Eye (tissue), 1 donor: ENCODE measurements at places on chromosomes 4 and X.

DNA sequence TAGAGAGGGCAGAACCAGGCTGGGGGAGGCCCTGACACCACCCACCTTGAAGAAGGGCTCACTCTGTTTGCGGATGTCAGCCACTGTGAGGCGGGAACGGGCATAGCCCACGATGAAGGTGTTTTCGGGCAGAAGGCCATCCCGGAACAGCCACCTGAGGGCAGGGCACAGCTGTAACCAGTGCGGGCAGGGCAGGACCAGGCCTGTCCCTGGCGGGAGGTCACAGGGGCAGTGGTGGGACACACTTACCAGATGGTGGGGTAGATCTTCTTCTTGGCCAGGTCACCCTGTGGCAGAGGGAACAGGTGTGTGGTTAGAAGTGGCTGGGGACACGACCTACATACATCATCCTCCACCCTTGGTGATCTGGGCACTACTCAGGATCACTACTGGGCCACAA, 10.8 kb downstream of the G6PD start:
- no peak for DNase-seq

DNA sequence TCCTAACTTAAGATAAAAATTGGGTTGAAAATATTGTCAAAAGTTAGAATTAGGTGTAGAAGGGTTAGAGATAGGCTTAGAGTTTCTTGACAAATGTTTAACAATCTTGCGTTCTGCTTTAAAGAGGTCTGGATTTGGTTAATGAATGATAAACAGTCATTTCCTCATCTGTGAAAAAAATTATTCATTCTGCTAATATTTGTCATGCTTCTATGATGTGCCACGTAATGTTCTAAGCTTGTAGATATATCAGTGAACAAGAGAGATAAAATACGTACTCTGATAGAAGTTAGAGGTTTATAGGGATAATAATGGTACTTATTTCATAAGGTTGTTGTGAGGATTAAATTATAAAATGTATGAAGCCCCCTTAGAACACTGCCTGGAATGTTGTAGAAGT, 443.0 kb upstream of the GALNT7 start:
- DNase-seq: no peak

DNA sequence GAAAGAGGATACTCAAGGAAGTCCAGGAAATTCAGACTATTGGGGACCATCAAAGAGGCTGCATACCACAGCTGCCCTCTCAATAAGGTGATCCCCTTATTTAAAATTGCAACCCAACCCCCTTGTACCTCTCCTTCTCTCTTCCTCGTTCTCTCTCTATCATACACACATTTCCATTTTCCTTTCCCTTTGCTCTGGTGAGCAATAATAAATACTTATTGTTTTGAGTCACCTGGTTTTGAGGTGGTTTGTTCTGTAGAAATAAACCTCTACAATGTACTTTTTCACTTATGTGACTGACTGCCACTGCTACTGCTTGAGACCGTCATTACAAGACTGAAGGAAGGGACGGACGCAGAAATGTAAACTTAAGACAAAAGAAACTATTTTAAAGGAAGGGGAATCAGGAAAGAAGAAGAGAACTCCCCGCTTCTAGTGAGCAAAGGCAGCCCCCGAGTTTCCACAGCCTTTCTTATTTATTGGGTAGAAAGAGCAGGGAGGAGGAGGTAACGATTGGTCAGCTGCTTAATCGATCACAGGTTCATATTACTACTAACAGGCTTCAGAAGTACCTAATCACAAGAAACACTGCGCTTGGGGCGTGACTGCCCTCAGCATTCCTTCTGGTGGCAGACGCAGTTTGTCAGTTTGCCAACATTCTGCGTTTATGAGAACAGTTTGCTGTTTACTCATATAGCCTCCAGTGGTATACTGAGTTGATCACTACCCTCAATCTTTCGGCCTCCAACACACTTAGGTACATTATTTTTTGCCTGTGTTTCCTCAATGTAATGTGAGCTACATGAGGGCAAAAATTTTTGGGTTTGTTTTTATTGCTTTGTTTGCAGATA, 16.9 kb upstream of the TMEM165 start:
- DNase-seq: no peak

- DNase-seq: no peak
These were observed 22.8 kb downstream of the HMGB2 start for GRCh38 chr4:173311368-173311767.

GRCh38 chr4:41028392-41029076, 185.8 kb downstream of the APBB2 start:
- no peak for DNase-seq

GRCh38 chrX:114903618-114904017, 113.8 kb downstream of the IL13RA2 start:
- DNase-seq: no peak

DNA sequence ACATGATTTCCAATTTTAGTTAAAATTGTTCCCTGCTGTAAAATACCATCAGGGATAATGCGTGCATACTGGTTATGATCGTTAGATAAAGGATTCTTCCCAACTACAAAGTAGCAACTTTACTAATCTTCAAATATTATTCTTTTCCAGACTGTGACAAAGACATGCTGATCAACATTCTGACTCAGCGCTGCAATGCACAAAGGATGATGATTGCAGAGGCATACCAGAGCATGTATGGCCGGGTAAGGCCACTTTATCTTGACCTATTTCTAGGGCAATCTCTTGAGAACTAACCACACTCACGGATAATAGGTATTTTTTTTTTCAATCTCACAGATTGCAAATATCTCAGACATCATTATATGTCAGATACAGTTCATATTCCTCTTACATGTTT, 47.0 kb downstream of the ANXA10 start:
- no peak for DNase-seq

DNA sequence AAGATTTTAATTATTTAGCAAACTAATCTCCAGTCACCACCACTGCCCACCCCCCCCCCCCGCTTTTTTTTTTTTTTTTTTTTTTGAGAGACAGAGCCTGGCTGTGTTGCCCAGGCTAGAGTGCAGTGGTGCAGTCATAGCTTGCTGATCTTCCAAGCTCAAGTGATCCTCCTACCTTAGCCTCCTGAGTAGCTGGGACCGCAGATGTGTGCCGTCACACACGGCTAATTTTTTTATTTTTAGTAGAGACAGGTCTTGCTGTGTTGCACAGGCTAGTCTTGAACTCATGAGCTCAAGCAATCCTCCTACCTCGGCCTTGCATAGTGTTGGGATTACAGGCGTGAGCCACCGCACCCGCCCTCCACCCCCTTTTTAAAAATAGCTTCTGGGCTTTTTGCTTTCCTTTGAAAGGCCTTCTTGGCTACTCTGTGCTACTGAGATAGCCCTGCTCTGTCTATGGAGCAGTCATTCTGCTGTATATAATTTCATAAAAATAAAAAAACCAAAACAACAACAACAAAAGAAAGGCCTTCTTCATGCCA, 18.7 kb downstream of the TXLNG start:
- DNase-seq: no peak

DNA sequence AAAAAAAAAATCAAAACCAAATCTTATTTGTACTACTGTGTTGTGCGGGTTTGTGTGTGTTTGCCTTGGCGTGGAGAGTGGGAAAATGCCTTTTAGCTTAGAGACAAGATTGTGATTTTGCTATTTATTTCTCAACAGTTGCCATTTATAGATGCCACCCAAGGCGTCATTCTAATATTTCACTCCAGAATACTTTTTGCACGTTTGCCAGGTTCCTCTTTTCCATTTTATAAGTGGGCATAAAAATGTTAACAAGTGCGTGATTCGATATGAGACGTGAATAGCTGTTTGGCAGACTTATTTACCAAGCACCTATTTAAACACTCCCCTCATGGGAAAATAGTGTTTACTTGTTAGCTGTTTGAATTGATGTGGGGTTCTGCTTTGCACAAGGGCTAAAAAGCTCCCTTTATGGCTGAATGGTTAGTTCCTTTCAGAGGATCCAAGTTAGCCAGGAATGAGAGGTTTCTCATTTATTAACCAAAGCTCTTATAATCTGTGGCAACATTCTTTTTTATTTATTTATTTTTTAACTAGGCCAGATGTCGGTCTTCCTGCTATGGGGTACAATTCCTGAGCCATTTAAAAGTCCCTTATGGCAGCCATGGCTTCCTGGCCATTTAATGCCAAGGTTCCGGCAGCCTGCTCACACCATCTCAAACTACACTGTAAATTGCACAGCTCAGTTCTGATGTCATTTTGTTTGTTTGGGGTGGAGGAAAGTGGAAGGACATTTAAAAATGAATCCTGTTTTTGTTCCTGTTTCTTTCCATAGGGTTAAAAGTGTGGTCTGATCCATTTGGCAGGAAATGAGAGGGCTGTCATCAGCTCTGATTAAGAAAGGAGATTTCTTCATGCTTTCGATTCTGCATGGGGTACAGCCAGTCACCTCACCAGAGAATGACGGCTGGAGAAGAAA, 14.6 kb downstream of the SMIM20 start:
- DNase-seq: peak; percentile 49

- DNase-seq: no peak
These were observed 185.5 kb upstream of the PITX2 start for GRCh38 chr4:110808351-110808878.

GRCh38 chrX:24243188-24243587, 70.7 kb downstream of the SUPT20HL2 start:
- no peak for DNase-seq

- DNase-seq: no peak
These were observed 930.5 kb downstream of the ADGRL3 start for GRCh38 chr4:62130637-62131036.
